Peyer's patch (tissue), 4 donors: ENCODE measurements at places on chromosomes 12 and 14. TPM values are rescaled to one million over a fixed set of nuclear protein-coding genes. Genes with fewer than 3 reads are reported as not detected.

DNA sequence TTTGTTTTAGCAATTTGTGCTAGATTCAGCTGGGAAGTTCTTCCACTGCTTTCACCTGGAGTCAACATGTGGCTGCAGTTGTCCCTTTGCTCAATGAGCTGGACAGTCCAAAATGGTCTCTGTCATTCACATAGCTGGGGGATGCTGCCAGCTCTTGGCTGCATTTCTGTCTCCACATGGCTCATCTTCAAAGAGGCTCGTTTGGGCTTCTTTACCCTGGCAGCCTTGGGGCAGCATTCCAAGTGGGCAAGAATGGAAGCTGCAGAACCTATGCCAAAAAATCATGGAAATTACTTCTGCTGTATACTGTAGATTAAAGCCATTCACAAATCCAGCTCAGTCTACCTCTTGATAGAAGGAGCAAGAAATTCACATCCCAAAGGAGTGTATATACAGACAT lies 199.1 kb downstream of the SLC5A8 start:
- H3K27ac ChIP-seq, result no peak overlapping the region
- no peak for DNase-seq
- no peaks in the 10 kb centered on the region for H3K36me3 ChIP-seq
- no peaks in the 10 kb centered on the region for H3K27me3 ChIP-seq

GRCh38 chr12:91271185-91271584 lies 88.6 kb upstream of the DCN start:
- no peaks in the 10 kb centered on the region for H3K27me3 ChIP-seq
- H3K4me3 ChIP-seq, result no peak overlapping the region
- DNase-seq, result no peak
- no peak overlapping the region for H3K27ac ChIP-seq
- H3K36me3 ChIP-seq, result no peaks in the 10 kb centered on the region

GRCh38 chr12:97745406-97746101 lies 282.9 kb downstream of the RMST start:
- no peaks in the 10 kb centered on the region for H3K27me3 ChIP-seq
- no peaks in the 10 kb centered on the region for H3K36me3 ChIP-seq
- DNase-seq, result no peak
- no peaks in the 10 kb centered on the region for H3K4me1 ChIP-seq
- H3K4me3 ChIP-seq, result no peak overlapping the region
- no peak overlapping the region for H3K27ac ChIP-seq

DNA sequence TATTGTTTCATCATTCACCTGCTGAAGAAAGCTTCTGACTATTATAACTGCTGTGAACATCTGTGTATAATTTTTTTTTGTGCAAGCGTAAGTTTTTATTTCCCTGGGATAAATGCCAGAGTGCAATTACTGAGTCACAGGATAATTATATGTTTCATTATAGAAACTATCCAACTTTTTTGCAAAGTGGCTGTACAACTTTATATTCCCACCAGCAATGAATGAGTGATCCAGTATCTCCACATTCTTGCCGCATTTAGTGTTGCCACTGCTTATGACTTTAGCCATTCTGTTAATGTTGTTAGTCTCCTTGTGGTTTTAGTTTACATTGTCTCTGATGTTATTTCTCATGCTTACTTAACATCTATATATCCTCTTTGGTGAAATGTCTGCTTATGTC lies 88.1 kb upstream of the CCDC175 start:
- H3K36me3 ChIP-seq, result no peaks in the 10 kb centered on the region
- no peak overlapping the region for H3K4me3 ChIP-seq
- no peaks in the 10 kb centered on the region for H3K4me1 ChIP-seq
- DNase-seq, result no peak
- H3K27ac ChIP-seq, result no peak overlapping the region
- H3K27me3 ChIP-seq, result no peaks in the 10 kb centered on the region

GRCh38 chr14:101249676-101250036 lies 311.6 kb upstream of the DIO3 start:
- H3K36me3 ChIP-seq, result no peaks in the 10 kb centered on the region
- H3K27me3 ChIP-seq, result no peaks in the 10 kb centered on the region
- no peaks in the 10 kb centered on the region for H3K4me1 ChIP-seq
- H3K4me3 ChIP-seq, result no peak overlapping the region
- no peak overlapping the region for H3K27ac ChIP-seq

GRCh38 chr12:25242981-25243679 lies 7.6 kb downstream of the KRAS start:
- H3K27me3 ChIP-seq, result no peaks in the 10 kb centered on the region
- H3K4me3 ChIP-seq, result no peak overlapping the region
- no peak for DNase-seq
- H3K4me1 ChIP-seq, result no peaks in the 10 kb centered on the region

DNA sequence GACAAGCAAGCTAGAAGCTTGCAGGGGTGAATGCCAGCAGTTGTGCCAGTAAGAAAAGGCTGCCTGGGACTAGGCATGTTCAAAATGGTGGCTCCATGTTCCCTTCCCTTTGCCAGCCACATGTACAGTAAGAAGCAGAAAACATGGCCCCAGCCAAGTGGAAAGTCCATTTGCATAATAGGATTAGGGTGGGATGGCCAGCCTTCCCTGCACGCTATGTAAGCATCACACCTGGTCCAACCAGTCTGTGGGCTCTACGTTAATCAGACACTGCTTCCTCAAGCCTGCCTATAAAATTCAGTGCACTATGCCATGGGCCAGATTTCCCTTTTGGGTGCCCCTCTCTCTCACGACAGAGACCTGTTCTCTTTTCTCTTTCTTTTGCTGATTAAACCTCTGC lies 288.4 kb downstream of the GXYLT1 start:
- H3K27me3 ChIP-seq, result no peaks in the 10 kb centered on the region
- H3K36me3 ChIP-seq, result no peaks in the 10 kb centered on the region
- no peak for DNase-seq
- no peak overlapping the region for H3K4me3 ChIP-seq
- H3K27ac ChIP-seq, result no peak overlapping the region

GRCh38 chr12:98456576-98457573 lies 58.5 kb upstream of the TMPO start:
- peak overlapping the region; percentile 8 for H3K27ac ChIP-seq
- no peaks in the 10 kb centered on the region for H3K4me1 ChIP-seq
- no peaks in the 10 kb centered on the region for H3K36me3 ChIP-seq
- DNase-seq, result peak; percentile 55
- H3K27me3 ChIP-seq, result no peaks in the 10 kb centered on the region

GRCh38 chr14:104877806-104878550 lies 12.9 kb downstream of the CEP170B start:
- no peaks in the 10 kb centered on the region for H3K27me3 ChIP-seq
- no peaks in the 10 kb centered on the region for H3K4me1 ChIP-seq
- H3K27ac ChIP-seq, result no peak overlapping the region

DNA sequence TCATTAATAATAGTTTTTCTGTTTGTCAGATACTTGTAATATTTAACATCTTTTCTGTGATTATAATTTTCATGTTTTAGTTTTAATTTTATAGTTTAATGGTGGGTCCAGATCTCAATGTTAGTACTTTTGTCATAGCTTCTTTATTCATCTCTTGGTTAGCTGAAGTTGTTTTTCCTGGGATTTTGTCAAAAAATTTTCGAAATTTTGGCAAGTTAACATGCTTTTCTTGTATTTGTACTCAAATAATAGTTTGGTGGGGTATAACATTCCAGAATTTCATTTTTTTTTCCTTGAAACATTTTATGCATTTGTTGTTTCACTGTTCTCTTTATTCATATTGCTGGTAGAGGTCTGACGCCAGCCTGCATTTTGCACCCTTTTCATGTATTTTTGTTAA lies 45.5 kb downstream of the KTN1 start:
- no peak overlapping the region for H3K27ac ChIP-seq
- DNase-seq, result no peak
- H3K4me1 ChIP-seq, result no peaks in the 10 kb centered on the region
- H3K36me3 ChIP-seq, result peaks cover 65% of the 10 kb centered on the region
- no peaks in the 10 kb centered on the region for H3K27me3 ChIP-seq

DNA sequence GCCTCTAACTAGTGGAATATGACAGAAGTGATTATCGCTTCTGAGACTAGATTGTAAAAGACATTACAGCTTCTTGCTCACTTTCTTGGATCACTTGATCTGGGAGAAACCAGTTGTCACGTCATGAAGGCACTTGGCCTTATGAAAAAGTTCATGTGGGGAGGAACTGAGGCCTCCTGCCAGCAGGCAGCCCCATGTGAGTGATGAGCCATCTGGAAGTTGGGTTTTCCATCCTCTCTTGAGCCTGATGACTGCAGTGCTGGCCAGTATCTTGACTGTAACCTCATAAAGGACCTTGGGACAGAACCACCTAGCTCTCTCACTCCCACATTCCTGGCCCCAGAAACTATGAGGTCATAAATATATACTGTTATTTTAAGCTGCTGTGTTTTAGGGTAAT lies 28.0 kb downstream of the TTLL5 start:
- H3K27me3 ChIP-seq, result no peaks in the 10 kb centered on the region
- no peak for DNase-seq
- no peaks in the 10 kb centered on the region for H3K4me1 ChIP-seq

GRCh38 chr12:77392467-77393088 lies 327.2 kb upstream of the E2F7 start:
- no peaks in the 10 kb centered on the region for H3K4me1 ChIP-seq
- H3K4me3 ChIP-seq, result no peak overlapping the region
- H3K27me3 ChIP-seq, result no peaks in the 10 kb centered on the region
- DNase-seq, result no peak
- H3K27ac ChIP-seq, result no peak overlapping the region

DNA sequence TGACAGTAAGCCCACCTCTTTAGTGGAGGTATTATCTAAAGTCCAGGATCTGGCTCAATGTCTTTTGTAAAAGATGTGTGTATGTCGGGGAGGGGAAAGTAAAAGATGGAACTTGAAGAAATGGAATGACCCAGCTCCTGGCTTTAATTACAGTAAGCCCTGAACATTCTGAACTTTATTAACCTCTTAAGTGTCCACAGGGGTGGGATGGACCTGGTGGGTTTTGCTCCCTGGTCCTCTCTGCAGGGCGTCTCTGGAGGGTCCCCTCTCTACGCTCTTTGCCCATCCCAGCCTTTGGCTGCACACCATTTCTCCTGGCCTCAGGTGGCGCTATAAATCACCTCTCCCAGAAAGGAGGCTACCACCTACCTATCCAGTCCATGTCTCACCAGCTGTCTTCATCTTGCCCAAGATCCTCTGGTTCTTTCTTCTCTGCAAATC lies 3.7 kb upstream of the CISTR start:
- no peaks in the 10 kb centered on the region for H3K36me3 ChIP-seq
- no peak overlapping the region for H3K4me3 ChIP-seq
- DNase-seq, result no peak
- no peaks in the 10 kb centered on the region for H3K4me1 ChIP-seq
- no peak overlapping the region for H3K27ac ChIP-seq
- no peaks in the 10 kb centered on the region for H3K27me3 ChIP-seq

DNA sequence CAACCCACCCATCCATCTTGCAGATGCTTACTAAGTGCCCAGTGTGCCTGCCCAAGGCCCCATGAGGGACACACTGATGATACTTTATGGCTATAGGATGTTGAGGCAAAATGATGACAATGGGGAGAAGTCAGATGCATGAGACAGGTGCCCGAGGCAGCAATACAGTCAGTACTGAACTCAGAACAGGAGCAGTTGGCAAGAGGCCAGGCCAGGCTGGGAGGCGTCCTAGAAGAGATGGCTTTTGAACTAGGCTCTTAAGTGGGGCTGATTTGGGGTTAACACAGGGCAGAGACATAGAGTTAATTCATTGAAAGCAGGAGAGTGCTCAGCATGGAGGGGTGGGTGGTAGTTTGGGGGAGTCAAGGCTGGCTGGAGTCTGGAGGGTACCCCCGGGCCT lies 15.6 kb downstream of the PLBD2 start:
- peaks cover 23% of the 10 kb centered on the region for H3K36me3 ChIP-seq
- H3K4me3 ChIP-seq, result no peak overlapping the region
- H3K27ac ChIP-seq, result no peak overlapping the region
- no peak for DNase-seq

DNA sequence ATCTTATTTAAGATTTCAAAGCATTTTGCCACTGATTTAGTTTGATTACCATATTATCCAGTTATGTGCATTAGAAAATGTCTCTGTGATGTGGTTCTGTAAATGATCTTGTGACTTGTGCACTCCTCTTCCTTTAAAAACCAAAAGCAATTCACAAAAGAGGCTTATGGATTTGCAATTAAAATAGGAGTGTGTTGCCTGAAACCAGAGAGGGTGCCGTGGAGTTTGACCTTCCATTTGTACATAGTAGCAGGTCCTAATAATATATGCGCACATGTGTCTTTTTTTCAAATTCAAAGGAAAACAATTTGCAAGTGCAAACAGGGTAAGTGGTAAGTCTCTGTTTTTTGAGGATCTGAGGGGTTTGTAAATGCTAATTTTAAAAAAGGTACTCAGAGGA lies 470.9 kb downstream of the VRK1 start:
- DNase-seq, result no peak
- no peaks in the 10 kb centered on the region for H3K36me3 ChIP-seq
- H3K4me3 ChIP-seq, result no peak overlapping the region
- H3K4me1 ChIP-seq, result no peaks in the 10 kb centered on the region
- H3K27ac ChIP-seq, result no peak overlapping the region

DNA sequence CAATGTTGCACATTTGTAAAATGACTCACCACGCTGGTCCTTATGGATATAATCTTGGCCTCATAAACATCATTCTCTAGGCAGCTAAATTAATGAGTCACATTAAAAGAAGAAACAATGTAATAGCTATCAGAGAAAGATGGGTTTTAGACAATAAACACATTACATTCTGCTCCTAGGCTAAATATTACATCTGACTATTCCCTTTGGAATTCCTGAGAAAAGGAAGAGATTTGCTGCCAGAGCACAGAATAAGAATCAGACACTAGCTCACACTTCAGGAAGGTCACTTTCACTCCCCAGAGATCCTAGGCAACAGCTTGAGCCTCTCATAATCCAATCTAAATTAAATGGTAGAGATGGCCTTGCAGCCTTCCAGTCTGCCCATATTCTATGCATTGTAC lies 218.2 kb downstream of the PTPRO start:
- no peaks in the 10 kb centered on the region for H3K27me3 ChIP-seq
- no peak overlapping the region for H3K27ac ChIP-seq
- DNase-seq, result no peak
- no peak overlapping the region for H3K4me3 ChIP-seq
- no peaks in the 10 kb centered on the region for H3K36me3 ChIP-seq

- DNase-seq, result peak; percentile 31
- peak overlapping the region; percentile 41 for H3K4me3 ChIP-seq
- no peaks in the 10 kb centered on the region for H3K36me3 ChIP-seq
- no peaks in the 10 kb centered on the region for H3K27me3 ChIP-seq
- peak overlapping the region; percentile 11 for H3K27ac ChIP-seq
Observed at GRCh38 chr12:30823156-30823699, 68.5 kb upstream of the CAPRIN2 start.

GRCh38 chr12:6198051-6198450 lies 2.1 kb upstream of the CD9 start:
- no peaks in the 10 kb centered on the region for H3K36me3 ChIP-seq
- H3K4me3 ChIP-seq, result no peak overlapping the region
- H3K27me3 ChIP-seq, result no peaks in the 10 kb centered on the region
- H3K4me1 ChIP-seq, result no peaks in the 10 kb centered on the region

Gene PLEKHG7
- total RNA-seq, result 2.4 TPM

Gene CLEC4E
- not detected for total RNA-seq

Gene RNF212B
- total RNA-seq, result not detected

Gene PMCH
- not detected for total RNA-seq

Gene MAP1LC3B2
- total RNA-seq, result not detected

Gene BHLHE41
- total RNA-seq, result 11.6 TPM

Gene PTGDR
- total RNA-seq, result 1.4 TPM

Gene PLEKHD1
- total RNA-seq, result not detected

Gene CISTR
- not detected for total RNA-seq
